ENCODE measurements at places on chromosomes 2 and 18.

GRCh38 chr2:229575569-229576315 is 138.6 kb downstream of the DNER start:
- no peak for DNase-seq

- no peak for DNase-seq
Measured at GRCh38 chr2:21268878-21269224, 145.1 kb downstream of the TDRD15 start.

- peak; percentile 58 for DNase-seq
Measured at GRCh38 chr2:237421542-237422116, 7.7 kb upstream of the COL6A3 start.

DNA sequence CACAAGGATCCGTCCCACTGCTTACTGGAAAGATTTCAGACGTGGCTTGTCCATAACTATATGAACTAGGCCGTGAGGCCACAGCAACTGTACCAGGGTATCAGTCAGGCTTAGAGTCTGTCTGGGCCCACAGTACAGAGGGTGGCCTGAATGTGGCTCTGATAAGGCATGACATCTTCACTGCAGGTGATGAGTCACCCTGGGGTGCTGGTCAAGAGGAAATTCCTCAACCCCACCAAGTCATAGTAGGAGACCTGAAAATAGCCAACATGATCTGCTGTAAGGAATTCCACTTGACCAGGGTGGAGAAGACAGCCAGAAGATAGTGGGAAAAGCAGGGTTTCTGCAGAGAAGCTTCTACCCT is 107.7 kb downstream of the INHBB start:
- DNase-seq = no peak

DNA sequence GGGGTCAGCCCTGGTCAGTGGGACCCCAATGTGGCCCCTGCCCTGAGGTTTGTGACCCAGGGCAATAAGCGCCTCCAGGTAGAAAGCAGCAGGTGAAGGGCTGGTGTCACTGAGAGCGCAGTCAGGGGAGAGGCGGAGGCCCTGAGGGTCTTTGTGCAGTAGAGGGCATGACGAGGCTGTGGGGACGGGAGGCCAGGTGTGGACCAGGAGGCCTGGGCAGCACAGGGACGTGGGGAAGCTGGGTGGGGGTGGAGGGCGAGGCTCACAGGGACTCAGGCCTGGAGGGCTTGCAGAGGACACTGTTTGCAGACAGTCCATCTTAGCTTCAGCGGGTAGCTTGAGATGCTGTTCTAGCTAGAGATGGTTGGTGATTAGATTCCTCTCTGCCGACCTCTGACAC is 32.0 kb downstream of the TRAF3IP1 start:
- DNase-seq = no peak

- DNase-seq = no peak
Measured at GRCh38 chr2:126643431-126643830, 12.5 kb upstream of the GYPC start.

GRCh38 chr2:217975626-217976025 is 27.2 kb downstream of the TNS1 start:
- DNase-seq = no peak

Data from 8988T (cell line).